ENCODE measurements at places on chromosomes 12 and 14.
A peak's percentile ranks its signal among the peaks of the same experiment; 100 is the strongest.

DNA sequence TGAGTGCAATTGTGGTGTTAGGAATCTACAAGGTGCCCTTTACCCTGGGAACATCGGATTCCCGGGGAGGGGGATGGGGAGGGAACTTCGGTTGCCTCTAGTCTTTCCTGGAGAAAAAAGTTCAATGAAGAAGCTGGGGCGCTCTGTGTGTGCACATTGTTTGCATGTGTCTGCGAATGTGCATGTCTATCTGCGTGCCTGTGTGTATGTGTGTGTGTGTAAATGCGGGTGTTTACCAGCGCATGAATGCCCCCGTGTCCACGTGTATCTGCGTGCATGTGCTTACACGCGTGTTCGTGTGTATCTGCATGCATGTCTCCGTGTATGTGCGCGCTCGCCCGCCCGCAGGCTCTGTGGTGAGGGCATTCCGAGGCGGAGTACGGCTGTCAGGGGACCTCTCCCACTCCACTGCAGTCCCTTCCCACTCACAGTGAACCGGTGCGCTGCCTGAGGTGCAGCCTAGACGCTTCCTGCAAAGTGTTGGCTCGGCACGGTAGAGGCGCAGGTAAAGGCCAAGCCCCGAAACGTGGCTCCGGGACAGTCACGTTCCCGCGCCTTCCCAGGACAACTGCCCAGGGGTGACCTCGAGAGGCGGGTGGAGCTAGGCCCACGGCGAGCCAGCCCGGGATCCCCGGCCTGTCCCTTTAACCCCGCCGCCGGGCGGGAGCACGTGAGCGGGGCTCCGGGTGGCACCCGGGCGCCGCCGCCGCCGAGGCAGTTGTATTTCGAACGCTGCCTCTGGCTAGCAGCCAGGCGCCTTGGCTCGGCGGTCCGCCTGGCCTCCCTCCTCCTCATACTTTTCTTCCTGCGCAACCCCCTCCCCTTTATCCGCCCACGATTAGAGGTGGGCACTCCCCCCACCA lies 539 bp upstream of the HMGA2 start:
- DNase-seq: peak; percentile 86

DNA sequence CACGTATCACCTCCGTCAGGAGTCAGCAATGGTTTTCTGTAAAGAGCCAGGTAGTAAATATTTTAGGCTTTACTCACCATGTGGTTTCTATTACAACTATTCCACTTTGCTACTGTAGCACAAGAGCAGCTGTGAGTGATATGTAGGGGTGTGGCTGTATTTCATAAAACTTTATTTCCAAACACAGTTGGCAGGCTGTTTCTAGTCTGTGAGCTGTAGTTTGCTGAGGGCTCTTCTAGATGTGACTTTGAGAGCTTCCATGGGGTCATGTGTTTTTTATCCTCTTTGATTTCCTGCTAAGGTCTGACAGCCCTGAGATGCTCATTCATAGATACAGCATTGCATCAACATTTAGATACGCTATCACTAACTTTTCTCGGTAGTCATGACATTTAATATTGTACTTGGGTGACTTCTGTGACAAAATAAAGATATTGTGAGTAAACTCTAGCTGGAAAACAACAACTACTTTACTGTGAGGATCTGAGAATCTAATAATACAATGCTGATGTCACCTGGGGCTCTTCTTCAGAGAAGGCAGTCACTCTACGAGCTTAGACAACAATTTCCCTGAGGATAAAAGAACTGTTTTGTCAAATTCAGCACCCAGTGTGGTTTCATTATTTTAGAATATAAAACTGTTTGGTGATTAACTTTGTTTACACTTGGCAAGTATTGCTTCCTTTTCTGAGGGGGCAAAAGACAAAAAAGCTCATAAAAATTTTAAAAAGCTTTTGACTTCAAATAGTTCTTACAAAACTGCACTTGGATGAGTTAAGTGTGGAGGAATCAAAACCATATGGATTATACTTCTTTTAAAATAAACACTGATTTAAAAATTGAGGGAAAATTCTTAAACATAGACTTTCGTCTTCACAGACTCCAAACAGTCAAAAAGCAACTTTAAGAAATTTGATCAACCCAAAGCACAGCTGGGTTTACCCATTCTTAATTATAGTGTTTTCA lies 231.2 kb upstream of the DCN start:
- no peak for DNase-seq

GRCh38 chr12:79016181-79016580 lies 151.6 kb downstream of the SYT1 start:
- no peak for DNase-seq

GRCh38 chr12:13347241-13348043 lies 150.9 kb downstream of the EMP1 start:
- DNase-seq: peak; percentile 73

- DNase-seq: no peak
Observed at GRCh38 chr12:132181570-132182200, 37.4 kb downstream of the NOC4L start.

DNA sequence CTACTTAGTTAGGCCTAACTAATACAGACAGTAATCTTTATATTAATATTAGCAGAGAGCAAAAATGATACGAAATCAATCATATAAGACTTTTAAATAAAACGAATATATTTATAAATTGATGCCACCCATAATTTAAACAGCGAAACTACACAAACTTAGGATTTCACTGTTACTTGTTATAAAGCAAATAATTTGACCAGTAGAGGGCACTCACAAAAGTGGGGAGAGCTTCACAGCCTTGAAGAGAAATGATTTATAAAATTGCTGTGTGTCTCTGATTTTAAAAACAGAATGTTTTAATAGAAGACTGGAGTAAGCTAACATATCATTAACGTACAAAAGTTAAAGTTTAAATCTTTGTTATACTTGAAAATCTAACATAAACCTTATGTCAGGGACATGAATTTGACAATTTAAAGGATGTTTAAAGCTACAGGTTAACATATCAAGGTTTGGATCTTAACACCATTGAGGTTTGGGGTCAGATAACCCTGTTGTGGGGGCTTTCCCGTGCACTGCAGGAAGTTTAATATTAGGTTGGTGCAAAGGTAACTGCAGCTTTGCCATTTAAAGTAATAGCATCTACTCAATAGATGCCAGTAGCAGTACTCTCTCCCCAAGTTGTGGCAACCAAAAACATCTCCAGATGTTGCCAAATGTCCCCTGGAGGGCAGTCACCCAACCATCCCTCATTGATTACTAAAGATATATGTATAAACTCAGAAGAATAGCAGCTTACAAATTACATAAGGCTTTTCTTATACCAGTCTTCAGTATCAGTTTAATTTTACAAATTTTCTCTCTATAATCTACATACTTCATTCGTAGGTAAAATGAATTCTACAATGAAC lies 9.3 kb downstream of the KRAS start:
- DNase-seq: peak; percentile 71

- no peak for DNase-seq
Observed at GRCh38 chr14:60512126-60512525, 3.2 kb downstream of the SIX6 start.

GRCh38 chr14:99891900-99892299 lies 98.7 kb downstream of the EML1 start:
- DNase-seq: no peak

DNA sequence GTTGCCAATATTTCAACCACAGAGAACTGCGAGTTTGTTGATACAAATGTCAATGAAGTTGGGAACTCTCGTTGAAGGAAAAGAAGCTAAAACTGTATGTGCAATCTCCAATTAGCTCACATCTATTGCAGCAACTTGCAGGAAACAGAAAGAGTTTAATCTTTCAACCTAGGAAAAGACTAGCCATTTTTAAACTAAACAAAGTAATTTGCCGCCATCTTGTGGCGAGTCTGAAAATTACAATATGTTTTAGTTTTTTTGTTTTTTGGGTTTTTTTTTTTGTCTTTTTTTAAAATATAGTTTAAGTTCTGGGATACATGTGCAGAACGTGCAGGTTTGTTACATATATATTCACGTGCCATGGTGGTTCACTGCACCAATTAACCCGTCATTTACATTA lies 131.2 kb upstream of the FOXG1 start:
- DNase-seq: peak; percentile 30

GRCh38 chr14:23034498-23035302 lies at the start of gene PSMB5:
Gene PSMB5 (minus strand): TSS chr14:23034900. CDS start chr14:23034881, 19 bp downstream.
- DNase-seq: peak; percentile 92

GRCh38 chr14:63454863-63455622 lies 88.1 kb downstream of the PPP2R5E start:
- peak; percentile 42 for DNase-seq

- DNase-seq: no peak
Observed at GRCh38 chr14:39393289-39393688, 38.9 kb downstream of the FBXO33 start.

- no peak for DNase-seq
Observed at GRCh38 chr12:50157259-50157658, 9.9 kb downstream of the CERS5 start.

GRCh38 chr14:104461676-104462449 lies 117.7 kb upstream of the C14orf180 start:
- no peak for DNase-seq

DNA sequence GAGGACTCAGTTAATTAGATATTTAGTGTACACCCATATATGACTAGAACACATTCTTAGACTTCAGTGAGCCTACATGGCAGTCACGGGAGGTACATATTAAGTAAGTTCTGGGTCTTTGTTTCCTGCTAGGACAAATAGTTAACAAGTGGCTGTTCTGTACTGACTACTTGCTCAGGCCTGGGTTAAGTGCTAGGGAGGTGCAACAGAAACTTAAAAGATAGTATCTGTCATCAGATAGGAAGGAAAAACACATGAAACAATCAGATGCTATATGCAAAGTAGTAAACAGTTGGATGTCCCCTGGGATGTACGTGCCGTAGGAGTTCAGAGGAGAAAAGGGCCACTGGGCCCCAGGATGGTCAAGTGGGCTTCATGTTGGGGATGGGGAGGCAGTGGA lies 59.5 kb downstream of the SLC4A8 start:
- DNase-seq: no peak

DNA sequence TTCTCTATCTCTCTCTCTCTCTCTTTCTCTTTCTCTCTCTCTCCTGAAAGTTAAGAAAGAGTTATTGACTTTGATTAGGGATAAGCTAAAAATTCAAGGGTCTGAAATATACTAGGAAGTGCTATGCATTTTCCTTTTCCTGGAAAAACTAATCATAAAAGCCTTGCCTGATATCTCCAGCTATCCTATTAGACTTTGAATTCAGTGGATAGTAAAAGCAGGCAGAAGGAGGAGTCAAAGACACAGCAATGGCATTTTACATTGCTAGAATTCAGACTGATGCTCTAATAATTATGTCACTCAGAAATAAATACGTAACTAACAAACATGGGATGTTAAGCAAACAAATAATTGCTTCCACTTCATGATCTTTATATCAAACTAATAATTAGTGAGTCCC lies 272.0 kb downstream of the SSPN start:
- no peak for DNase-seq

GRCh38 chr12:90045559-90045958 lies 336.9 kb upstream of the ATP2B1 start:
- no peak for DNase-seq

- no peak for DNase-seq
Observed at GRCh38 chr14:89384023-89384422, 33.0 kb downstream of the FOXN3 start.

DNA sequence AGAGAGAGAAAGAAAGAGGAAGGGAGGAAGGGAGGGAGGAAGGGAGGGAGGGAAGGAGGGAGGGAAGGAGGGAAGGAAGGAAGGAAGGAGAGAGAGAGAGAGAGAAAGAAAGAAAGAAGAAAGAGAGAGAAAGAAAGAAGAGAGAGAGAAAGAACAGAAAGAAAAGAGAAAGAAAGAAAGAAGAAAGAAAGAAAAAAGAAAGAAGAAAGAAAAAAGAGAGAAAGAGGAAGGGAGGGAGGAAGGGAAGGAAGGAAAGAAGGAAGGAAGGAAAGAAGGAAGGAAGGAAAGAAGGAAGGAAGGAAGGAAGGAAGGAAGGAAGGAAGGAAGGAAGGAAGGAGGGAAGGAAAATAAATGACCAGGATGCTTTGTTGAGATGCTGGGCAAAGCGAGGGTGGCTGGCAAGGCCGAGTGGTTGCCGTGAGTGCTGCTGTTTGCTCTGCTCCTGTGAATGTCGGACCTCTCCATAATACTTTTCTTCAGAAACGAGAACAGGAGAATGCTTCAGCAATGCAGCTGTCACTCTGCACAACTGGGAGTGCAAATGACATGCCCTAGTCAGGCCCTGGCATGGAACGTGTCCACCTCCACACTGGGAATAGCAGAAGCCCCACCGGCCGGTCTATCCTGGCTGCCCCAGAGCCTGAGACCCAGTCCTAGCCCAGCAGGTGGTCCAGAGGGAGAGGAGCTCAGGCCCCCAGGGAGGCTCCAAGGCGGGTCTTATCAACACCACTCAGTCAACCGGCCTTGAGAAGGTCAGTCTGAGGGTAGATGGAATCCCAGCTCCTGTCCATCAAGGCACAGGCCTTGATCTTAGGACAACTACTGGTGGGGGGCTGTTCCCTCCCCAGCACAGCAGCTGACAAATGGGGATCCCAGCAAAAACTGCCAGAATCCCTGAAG lies 25.1 kb upstream of the EIF5 start:
- DNase-seq: no peak

DNA sequence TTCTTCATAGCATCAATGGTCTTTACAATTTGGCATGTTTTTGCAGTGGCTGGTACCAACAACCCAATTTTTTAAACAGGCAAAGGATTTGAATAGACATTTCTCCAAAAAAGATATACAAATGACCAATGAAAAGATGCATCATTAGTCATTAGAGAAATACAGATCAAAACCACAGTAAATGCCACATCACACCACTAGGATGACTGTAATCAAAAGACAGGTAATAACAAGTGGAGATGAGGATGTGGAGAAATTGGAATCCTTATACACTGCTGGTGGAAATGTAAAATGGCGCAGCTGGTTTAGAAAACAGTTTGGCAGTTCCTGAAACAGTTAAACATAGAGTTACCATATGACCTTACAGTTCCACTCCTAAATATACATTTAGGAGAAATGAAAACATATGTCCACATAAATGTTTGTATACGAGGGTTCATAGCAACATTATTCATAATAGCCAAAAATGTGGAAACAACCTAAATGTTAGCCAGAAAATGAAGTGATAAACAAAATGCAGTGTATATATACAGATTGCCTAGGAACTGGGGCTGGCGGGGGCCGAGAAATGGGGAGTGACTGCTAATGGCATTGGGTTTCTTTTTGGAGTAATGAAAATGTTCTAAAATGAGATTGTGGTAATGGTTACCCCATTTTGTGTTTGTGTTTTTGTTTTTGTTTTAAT lies 55.2 kb downstream of the TGFB3 start:
- no peak for DNase-seq

GRCh38 chr12:100801320-100801719 lies 6.7 kb downstream of the ANO4 start:
- DNase-seq: no peak
